ENCODE measurements at places on chromosomes 13 and 19. TPM values are rescaled to one million over a fixed set of nuclear protein-coding genes. Genes with fewer than 3 reads are reported as not detected.

GRCh38 chr19:49718511-49718910 is 27.6 kb downstream of the CPT1C start:
- DNase-seq, result no peak

The ACP5 gene
- 3.4 TPM for total RNA-seq

DNA sequence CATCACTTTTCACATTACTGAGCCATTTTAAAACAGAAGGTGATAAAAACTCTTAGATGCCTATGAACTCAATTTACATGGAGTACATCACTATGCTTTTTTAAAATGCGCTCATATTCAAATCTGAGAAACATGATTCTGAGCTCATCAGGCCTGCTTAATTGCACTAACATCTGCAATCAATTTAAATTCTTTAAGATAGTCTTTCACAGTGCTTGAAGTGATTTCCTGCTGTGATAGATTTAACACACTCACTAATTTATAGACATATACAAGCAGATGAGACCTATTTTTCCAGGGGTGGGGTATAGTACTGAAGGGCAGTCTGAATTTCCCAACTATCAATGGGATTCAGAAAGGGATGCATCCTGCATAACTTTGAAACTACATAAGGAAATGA is 82.9 kb downstream of the DIAPH3 start:
- DNase-seq, result no peak

GRCh38 chr13:112826565-112826964 is 136.7 kb downstream of the ATP11A start:
- DNase-seq, result no peak

The ZNF814 gene
- total RNA-seq, result 4.1 TPM
